DND-41 (cell line): ENCODE measurements at places on chromosomes 7 and 10.

DNA sequence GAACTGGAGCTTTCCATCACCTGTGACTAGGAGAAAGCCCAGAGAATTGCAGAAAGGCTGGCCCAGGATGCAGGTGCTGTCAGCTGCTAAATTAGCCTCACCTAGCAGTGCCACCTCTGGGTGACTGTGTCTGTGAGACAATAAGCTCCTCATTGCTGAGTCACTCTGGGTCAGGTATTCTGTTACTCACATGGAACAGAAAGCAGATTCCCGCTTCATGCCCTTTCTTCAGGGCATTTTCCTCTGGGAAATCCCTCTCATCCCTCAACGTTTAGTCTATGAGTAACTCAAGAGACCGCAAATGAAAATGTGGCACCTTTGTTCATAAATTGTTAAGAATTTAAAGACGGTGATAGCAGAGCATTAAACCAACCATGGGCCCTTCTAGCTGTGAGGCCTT lies 184.0 kb downstream of the ADAM12 start:
- no peak for DNase-seq

DNA sequence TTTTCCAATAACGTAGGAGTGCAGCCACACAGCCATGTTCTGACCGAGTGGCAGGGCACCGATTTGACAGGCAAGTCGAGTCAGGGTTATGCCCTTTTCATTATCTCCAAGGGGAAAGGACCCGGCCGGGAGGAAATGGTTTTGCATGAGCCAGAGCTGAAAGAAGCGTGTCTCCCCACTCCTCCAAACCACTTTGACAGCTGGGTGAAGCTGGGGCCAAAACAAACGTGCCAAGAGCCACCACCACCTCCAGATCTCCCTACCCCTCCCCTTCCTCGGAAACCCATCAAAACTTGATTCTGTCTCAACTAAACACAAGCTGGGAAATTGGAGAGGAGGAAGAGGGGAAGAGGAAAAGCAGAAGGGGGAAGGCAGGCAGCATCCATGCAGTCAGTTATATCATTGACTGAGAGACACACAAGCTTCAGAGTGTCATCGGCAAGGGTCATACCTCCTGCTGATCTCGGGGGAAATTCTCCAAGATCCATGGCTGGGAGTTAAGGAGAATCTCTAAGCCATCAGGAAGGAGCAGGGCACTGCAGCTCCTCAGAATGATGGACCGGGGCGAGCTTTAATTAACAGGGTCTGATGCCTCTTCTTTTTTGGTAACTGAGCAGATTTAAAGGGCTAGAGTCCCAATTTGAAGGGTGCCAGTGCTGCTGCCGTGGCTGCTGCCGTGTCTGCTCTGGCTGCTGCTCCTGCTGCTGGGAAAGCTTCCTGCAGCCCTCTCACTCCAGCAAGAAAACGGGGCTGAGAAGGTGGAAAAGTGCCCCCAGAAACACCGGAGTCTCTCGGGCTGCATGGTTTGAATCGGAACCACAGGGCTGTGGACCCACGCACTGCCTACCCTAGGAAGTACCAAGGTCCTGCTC lies 34.7 kb upstream of the CALN1 start:
- no peak for DNase-seq

DNA sequence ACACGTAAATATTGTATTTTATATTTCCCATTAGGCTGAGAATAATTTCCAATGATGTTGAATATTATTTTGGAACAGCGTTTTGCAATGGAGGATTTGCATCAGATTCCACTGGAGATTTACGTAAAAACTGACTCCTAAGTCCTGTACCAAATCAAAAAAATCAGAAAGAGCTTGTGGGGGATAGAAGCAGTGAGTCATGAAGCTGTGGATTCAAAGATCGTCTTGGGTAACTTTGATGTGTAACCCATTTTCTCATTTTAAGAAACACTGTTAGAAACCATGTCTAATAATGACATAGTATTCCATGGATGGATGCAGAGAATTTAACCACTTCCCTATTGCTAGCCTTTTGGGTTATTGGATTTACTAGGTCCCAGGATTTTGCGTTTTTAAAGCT lies 158.6 kb downstream of the INHBA start:
- no peak for DNase-seq

DNA sequence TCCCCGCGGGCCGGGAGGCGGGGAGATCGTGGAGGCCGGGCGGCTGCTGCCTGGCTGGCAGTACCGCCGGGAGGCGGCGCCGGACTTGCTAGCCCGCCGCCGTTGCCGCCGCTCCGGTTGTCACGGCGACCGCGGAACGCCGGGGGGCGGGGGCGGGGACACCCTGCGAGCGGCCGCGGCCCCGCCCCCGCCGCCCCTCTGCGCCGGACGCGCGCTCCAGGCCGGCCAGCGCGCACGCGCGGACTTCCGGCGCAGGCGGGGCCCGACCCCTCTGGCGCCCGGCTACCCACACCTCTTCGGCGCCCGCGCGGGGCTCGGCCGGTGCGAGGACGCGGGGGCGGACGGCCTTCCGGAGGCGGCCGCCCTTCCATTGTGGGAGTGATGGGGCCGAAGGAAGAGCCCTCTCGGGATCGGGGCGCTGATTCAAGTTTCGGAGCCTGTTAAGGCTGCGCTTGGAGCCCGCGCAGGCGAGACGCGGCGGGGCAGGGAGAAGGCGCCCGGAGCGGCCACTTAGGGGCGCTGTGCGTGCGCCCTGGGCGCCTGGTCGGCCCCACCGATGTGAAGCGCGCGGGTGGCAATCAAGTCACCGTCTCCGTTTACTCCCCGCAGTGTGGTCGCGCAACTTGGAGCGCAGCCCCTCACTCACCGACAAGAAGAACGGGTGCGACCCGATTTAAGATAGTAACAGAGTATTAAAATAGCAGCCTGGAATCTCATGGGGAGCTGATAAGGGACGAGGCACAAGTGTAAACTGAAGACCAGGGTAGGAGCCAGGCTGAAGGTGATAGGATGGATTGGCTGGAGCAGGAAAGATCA lies 449 bp upstream of the DPY19L1 start:
- DNase-seq, result peak; percentile 85

- no peak for DNase-seq
Measured at GRCh38 chr10:7401782-7402181, 9.1 kb downstream of the SFMBT2 start.

- peak; percentile 77 for DNase-seq
Measured at GRCh38 chr7:109782806-109783205, 1213.1 kb downstream of the DNAJB9 start.

DNA sequence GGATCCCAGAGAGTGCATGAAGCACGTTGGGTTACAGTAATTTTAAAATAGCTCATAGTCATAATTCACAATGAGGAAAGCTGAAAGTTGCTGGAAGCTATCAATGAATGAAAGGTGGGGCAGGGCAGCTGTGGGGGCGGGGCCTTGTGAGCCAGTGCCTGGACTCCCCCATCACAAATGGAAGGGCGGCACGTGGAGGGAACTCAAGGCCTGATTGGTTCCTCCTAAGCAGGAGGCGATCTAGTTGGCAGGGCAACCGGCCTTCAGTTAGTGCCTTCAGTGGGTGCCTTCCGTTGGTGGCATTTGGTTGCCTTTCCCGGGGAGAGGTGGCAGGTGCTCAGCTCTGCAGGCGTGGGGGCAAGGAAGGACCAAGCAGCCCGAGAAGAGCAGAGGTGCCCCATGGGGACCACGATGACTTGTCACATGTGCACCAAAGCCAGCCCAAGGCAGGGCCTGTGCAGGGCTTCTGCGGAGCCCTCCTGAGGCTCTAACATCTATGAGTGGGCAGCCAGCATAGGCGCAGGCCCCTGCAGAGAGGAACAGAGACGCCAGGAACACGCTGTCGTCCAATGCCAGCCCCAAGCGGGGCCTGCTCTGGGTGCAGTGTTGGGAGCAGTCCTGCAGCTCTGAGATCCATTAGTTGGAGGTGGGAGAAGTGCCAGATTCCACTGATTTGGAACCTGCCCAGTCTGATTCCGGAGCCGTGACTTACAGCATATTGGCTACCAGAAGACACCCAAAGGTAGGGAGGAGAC lies 59.8 kb upstream of the PDSS1 start:
- no peak for DNase-seq

GRCh38 chr7:77202481-77202976 lies 2.9 kb upstream of the FGL2 start:
- no peak for DNase-seq

DNA sequence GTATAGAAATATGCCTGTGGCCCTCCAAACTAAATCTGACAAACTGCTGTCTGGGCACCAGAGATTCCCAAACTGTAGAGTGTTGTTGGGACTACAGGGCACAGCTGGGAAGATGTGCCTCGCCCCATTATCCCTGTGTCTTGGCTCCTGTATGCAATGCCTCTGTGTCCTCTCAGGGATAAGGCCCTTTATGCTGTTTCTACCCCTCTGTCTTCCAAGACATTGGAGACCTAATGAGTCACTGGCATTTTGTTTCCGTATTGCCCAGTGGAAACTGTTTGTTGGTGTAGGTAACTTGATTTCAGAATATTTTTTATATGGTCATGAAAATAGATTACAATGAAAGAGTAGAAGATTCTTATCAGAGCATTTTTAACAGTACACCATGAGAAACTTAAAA lies 183.2 kb downstream of the GLI3 start:
- no peak for DNase-seq

DNA sequence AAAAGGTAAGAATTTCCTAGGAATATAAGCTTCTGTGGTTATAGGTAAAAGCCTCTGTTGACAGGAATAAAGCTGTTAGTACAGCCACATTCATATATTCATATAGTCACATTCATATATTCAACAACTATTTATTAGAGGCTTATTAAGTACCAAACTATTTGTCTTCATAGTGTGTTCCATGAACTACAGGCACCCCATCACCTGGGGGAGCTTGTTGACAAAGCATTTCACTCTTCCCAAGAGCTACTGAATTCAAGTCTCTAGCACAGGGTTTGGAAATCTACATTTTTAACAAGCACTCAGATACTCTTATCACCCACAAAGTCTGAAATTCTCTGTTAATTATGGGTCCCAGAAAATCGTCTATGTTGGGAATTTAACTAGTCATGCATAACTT lies 110.6 kb downstream of the RNLS start:
- no peak for DNase-seq

- no peak for DNase-seq
Measured at GRCh38 chr10:9922126-9922870, 1095.4 kb upstream of the CELF2 start.

GRCh38 chr10:82934429-82934828 lies 1059.4 kb downstream of the NRG3 start:
- no peak for DNase-seq

DNA sequence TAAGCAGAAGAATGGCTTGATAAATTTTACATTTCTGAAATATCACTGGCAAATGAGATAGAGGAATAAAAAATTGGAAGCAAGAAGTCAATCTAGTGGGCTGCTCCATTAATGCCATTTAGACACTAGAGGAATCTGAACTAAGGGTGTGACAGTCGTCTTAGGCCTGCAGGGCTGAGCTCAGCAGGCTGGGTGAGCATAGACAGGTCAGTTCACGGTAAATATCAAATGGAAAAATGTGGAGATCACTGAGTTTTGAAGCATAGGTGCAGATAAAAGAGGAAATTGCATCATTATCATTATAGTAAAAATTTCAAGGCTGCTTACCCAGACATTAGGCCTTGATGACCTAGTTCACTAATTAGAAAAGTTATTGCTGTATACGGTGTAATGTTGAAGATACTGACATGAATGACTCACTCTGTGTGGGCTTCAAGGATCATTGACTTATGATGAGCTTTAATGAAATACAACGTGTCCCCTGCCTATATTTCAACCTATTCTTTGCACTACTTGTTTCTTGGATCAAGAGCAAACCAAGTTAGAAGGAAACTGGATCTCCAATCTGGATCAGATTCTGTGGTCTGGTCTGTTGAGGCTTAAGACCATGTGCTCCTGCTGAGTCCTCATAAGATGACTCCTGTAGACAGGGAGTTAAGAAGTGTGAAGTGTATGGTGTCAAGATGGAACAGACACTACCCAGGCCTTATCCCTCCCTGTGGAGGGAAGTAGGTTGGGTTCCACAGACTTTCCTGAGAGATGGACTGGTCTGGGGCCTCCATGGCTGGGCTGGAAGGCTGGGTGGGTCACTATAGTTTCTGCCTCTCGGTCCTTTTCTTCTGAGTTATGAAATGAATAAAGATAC lies 3.6 kb downstream of the OR2F2 start:
- DNase-seq, result no peak

- no peak for DNase-seq
Measured at GRCh38 chr7:99379043-99379577, 4.6 kb downstream of the ARPC1B start.

- no peak for DNase-seq
Measured at GRCh38 chr7:97007583-97007861, 2.2 kb downstream of the DLX6 start.

GRCh38 chr10:98236862-98237261 lies 31.1 kb downstream of the LOXL4 start:
- DNase-seq, result no peak

GRCh38 chr10:78383378-78384048 lies 349.9 kb downstream of the RPS24 start:
- no peak for DNase-seq

GRCh38 chr7:64174941-64175340 lies 32.1 kb upstream of the ZNF735 start:
- DNase-seq, result peak; percentile 31

GRCh38 chr10:69119896-69120295 lies 4.1 kb upstream of the VPS26A start:
- no peak for DNase-seq

- DNase-seq, result peak; percentile 34
Measured at GRCh38 chr10:12534824-12535223, 185.5 kb downstream of the CAMK1D start.
